ENCODE measurements at places on chromosomes 1 and 21.

DNA sequence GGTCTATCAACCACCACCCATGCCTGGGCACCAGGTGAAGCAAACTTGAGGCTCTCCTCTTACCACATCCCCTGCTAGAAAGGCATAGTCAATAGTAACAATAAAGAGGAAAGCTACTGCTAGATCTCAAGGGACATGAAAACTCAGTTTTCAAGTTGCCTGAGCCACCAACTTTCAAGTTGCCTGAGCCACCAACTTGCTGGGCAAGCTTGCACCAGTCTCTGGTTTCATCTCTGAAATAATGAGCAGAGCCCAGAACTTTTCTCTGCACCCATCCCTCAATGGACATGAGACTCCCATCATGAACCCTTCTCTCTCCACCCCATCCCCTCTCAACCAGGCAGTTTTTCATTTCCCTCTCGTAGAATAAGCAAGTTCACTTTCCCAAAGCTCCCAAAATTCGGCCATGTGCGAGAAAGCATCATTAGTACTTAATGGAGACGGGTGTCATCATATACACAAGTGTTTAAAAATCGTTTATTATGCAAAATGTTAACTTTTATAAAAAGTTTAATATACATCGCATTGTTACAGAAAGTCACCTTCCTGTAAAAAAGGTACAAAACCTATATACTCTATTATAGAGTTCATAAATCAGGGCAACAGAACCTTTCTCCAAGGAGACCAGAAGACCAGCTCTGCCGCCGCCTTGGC is 1.7 kb downstream of the ID3 start:
- no peak for DNase-seq

- DNase-seq, result no peak
Measured at GRCh38 chr1:80640978-80641377, 1159.8 kb upstream of the ADGRL2 start.

GRCh38 chr1:198656500-198656932 is 17.7 kb downstream of the PTPRC start:
- DNase-seq, result no peak

DNA sequence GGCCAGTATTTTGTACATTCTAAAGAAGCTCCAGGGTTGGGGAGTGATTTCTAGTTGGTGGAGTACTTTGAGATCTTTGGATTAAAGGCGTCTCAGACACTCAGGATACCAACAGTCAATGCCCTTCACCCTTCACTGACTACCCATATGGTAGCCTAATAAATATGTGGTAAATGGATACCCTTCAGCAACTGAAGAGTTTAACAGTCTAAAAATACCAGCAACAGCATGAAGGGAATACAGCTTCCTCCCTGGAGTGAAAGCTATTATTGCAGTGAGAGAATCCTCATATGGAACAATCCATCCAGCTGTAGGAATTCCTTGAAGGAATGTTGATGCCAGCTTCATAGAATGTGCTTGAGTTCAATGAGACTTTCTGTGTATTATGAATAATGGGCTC is 26.8 kb downstream of the DNAJC11 start:
- no peak for DNase-seq

DNA sequence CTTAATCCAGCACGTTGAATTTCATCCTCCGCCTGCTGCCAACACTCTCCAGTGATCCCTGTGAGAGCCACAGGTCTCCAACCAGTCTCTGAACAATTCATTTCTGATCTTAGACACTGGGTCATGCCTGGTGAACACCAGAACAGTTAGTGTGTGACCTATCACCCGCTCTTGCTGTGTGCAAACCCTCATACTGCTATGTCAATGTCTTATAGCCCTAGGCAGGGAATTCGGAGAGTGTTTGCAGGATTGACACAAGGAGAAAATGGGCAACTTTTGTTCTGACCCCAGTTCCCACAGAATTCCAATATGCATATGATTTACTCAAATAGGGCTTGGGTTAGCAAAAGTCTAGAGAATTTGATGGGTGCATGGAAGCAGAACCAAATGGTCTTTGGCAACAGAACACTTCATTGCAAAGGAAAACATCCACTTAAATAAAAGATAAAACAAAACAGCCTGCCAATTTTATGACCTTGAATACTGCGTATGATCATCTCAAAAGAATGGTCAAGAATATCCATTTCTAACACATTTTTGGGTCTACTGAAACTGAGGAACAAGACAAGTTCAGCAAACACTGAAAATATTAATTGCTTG is 23.0 kb upstream of the GUCA2B start:
- DNase-seq, result no peak

- DNase-seq, result no peak
Measured at GRCh38 chr1:27153549-27153886, 1.4 kb downstream of the SLC9A1 start.

- no peak for DNase-seq
Measured at GRCh38 chr1:64975127-64975526, 8.8 kb upstream of the JAK1 start.

- DNase-seq, result no peak
Measured at GRCh38 chr1:15525050-15526020, 1.3 kb upstream of the DNAJC16 start.

Data from H1 (cell line).